Activated CD8-positive, alpha-beta memory T cell treated with anti-CD3 and anti-CD28 coated beads for 1 hour (primary cell): ENCODE measurements at places on chromosomes 3 and 15.

DNA sequence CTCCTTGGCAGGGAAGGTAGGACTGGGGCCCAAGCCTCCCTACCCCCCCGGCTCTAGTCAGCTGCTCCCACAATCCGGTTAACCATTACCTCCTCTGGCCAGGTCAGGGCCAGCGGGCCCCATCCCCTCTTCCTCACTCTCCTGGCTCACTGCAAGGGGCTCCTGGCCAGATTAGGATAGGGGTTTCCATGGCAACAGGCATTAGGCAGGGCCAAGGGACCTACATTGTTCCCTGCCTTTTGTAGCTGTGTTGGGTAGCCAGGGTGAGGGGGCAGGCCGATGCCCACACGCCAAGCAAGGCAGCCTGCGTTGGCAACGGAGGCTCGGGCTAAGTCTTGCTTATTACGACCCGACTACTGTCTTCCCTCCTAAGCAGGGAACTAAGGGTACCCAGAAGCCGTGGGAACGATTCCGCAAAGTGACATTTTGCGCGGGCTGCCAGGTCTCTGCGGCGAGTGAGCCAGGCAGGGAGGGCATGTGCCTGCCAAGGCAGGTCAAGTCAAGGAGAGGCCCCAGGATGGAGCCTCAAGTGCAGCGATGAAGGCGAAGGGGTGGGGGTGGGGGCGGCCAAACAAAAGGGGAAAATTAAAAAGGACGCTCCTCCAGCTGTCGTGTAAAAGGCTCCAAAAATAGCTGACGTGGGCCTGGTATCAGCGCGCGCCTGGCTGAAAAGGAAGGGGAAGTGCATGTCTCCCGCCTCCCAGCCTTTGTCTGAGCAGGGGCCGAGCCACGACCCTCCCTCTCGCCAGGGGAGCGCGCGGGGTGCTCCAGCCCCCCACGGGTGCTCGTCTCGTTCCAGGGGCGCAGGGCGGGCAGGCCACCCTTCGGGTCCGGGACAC is 919 bp downstream of the IDH2 start:
- no peak for DNase-seq

GRCh38 chr3:5294356-5294755 is 106.8 kb downstream of the EDEM1 start:
- DNase-seq, result no peak

DNA sequence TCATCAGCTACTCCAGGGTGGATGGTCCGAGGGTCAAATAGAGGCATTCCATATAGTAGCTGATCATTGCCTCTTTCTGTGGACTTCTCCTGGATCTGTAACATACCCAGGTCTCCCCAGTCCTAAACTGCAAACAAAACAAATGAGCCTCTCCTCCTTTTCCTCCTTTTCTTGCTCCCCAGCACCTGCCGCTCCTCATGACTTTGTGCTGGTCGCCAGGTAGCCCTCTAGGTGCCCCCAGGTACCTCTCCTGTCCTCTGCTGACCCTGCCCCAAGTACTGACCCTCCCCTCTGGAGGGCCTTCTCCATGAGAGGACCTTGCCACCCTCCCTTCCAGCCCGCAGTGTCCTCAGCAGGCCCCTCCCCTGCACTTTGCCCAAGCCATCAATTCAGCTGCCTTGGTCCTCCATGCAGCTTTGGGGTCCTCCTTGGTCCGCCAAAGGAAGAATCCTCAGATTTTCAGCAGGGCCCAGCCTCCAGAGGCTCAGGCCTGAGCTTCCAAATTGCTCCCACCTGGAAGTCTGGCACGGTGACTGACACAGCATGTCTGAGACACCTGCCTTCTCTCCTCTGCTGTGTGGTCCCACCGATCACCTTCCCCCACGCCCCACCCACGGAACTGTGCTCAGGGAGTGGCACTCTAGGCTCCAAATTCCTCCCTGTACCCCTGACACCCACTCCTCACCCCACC is 111.0 kb downstream of the LRRK1 start:
- no peak for DNase-seq

- no peak for DNase-seq
Measured at GRCh38 chr15:65518633-65519285, 1.3 kb upstream of the DPP8 start.

DNA sequence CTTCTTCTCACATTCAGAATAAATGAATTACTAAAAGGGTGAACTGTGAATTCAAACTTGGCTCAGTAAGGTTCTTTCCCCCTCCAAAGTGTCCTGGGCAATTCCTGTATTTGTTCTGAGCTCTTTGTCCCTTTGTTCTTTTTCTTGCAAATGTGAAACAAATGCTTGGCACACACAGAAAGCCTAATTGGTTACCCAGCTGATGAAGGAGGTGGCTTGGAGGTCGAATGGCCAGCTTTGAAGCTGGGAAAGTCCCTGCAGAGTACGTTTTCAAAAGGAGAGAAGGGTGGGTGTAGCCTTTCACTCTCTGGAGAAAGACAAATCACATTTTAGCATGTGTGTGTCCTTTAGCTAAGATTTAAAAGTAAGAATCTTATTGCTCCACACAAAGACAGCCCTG is 154.4 kb downstream of the PEX5L start:
- DNase-seq, result no peak

- DNase-seq, result no peak
Measured at GRCh38 chr15:86115145-86115801, 35.6 kb downstream of the AGBL1 start.

DNA sequence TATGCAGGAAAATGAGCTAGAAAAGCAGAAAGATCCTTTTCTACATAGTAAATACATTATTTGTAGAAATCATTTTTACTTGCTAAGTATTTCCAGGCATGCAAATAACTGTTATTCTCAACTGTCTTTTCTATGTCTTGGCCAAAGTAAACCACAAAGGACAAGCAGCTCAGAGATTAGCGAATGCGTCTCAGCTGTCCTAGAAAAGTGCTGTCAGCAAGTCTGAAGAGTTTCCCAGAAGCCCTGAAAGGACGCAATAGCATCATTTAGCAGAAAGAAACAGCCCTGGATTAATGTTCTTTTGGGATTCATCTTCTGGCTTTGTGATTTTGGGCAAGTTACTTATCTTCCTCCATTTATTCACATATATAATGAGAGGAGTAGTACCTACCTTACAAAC is 100.3 kb downstream of the ZIC1 start:
- no peak for DNase-seq

GRCh38 chr3:43497422-43497821 is 124.4 kb downstream of the ANO10 start:
- no peak for DNase-seq

DNA sequence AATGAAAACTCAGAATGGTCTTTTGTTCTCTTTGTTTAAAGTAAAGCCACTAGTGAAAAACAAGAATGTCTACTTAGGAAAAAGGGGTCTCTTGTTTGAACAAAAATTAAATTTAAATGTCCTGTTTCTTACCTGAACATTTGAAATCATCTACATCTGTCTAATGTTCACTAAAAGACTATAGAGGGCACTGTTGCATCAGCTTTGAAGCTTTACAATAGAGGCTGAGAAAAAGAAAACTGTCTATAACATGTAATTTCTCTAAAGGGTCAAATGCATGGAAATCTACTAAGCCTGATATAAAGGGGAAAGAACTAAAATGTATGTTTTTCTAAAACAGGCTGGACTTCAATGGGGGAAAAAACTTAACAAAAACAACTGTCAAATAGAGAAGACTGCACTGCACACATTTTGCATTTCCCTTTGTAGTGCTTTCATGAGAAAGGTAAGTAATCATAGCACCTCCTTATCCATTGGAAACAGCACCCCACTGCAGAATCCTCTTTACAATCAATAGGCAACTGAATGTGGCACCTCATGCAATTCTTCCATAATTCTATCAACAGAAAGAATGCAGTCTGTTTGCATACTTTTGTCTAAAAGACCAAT is 26.3 kb downstream of the DPH6 start:
- no peak for DNase-seq

GRCh38 chr3:155785662-155786295 is 20.3 kb downstream of the C3orf33 start:
- no peak for DNase-seq

DNA sequence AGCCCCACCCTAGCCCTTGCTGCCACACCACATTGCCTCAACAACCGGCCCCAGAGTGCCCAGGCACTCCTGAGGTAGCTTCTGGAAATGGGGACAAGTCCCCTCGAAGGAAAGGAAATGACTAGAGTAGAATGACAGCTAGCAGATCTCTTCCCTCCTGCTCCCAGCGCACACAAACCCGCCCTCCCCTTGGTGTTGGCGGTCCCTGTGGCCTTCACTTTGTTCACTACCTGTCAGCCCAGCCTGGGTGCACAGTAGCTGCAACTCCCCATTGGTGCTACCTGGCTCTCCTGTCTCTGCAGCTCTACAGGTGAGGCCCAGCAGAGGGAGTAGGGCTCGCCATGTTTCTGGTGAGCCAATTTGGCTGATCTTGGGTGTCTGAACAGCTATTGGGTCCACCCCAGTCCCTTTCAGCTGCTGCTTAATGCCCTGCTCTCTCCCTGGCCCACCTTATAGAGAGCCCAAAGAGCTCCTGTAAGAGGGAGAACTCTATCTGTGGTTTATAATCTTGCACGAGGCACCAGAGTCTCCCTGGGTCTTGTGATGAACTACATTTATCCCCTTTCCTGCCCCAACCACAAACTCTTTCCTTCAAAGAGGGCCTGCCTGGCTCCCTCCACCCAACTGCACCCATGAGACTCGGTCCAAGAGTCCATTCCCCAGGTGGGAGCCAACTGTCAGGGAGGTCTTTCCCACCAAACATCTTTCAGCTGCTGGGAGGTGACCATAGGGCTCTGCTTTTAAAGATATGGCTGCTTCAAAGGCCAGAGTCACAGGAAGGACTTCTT is 39.1 kb downstream of the MESD start:
- DNase-seq, result no peak

DNA sequence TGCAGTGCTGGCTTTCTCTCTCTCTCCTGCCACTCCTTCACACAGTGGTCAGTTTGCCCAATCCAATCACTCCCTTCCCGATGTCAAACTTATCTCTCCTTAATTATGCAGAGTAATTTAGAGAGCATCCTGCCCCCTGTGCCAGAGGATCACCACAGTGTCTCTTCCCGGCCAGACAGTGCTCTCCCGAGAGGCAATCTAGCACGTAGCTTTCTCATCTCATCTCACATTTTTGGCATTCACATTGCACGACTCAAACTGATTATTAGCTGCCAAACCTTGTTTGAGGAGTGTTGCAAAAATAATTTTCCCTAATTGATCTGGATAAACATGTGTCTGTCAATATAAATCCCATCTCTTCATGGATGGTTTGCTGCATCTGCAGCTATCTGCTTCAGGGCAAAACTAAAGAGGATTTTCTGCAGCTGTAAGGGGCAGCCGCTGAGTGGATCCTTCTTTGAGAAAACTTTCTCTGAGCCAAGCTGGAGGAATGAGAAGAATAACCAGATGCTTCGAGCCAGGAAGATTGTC is 37.8 kb downstream of the SSUH2 start:
- DNase-seq, result no peak

DNA sequence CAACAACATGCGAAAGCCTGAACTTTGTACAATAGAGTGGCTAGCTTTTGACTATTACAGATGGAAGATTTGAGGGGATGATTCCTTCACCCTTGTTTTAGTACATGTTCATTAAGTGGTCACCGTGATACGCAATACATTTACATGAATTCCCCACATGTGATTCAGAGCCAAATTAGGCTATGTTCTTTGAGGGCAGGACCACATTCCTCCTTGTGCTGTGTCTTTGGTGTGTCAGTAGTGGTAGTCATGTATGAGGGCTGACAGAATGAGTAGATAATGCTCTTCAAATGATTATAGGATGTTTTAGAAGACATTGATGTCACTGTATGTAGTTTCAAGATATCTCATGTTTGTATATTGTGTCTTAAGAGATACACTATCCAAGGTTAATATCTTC is 12.1 kb downstream of the PTPRG start:
- no peak for DNase-seq

GRCh38 chr15:41080144-41080543 is 35.9 kb downstream of the INO80 start:
- DNase-seq, result no peak

GRCh38 chr3:172257648-172258400 is 190.4 kb downstream of the GHSR start:
- no peak for DNase-seq

DNA sequence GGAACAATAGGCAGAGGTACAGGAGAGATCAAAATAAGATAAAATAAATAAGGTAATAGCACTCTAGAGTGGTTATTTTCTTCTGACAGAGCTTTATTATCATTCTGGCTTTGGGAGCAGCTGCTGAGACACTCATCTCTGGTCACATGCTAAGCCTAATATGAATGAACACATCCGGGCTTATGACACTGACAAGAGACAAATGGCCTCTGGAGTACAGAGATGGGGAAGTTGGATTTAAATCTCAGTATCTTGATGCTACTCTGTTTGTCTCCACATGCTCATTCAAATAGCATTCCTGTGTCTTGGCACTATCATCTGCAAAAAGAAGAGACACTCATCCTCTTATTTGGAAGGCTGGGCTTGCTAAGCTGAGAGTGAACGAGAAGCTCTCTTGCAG is 55.6 kb downstream of the TMEM45A start:
- DNase-seq, result no peak

- DNase-seq, result no peak
Measured at GRCh38 chr3:145290010-145290409, 871.0 kb downstream of the PLOD2 start.

DNA sequence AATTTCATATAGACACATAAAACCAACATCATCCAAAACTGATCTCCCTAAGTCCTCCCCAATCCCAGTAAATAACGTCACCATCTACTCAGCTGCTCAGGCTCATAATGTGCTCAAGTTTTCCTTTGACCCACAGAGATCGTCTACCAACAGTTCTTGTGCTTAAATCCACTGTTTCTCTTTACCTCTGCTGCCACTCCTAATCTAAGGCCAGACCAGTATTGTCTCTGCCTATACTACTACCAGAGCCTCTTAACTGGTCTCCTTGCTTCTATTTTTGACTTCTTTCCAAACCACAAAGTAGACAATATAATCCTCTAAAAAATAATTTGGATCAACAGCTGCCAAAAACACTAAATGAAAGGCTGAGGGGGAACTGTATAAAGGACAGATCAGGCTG is 65.3 kb downstream of the CLASP2 start:
- DNase-seq, result no peak

DNA sequence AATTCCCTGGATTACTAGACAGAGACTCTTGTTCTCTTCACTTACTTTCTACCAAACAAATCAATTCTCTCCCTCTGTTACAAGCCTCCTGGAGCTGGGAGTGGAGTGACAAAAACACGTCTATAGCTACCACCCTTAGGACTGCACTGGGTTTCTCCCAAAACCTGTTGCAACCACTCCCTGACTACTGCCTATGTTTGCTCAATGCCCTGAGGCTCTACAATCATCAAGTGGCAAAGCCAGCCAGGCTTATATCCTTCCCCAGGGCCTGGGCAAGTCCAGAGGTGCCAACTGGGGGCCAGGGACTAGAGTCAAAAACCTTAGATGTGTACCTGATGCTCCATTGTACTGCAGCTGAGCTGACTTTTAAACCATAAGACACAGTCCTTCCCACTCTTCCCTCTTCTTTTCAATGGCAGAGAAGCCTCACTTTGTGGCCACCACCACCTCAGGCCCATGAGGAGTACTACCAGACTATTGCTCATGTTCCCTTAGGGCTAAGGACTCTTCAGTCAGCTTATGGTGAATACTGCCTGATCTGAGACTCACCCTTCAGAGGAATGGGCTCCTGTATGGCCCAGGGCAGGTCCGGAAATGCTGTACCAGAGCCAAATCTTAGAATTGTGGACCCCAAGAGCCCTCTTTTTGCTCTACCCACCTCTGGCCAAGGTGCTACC is 125.4 kb upstream of the PLCL2 start:
- DNase-seq, result no peak
